ENCODE measurements at places on chromosomes 4 and X.

DNA sequence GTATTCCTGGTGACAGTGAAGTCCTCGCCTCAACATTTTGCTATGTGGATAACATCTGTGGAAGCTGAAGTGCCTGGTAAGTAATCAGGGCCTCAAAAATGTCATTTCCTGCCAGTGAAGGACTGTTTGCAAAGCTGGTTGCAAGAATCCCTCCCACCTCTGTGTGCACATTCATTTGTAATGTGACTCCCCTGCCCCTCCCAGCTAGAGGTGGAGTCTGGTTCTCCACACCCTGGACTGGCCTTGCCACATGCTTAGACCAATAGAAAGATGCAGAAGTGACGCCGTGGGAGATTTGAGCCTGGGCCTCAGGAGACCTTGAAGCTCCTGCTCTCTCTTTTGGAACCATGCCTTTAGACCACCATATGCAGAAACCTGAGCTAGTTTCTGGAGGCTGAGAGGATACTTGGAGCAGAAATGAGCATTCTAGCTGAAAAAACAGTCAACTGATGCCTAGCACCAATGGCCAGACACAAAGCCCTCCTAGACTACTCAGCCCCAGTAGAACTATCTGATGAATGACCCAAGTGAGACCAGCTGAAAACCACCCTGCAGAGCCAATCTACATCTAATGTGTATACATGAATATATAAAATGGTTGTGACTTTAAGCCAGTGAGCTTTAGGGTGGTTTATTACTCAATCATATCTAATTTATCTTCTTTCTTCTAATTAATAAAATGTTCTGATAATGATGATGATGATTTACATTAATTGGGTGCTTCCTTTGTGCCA is 47.8 kb upstream of the CRMP1 start:
- DNase-seq = no peak

DNA sequence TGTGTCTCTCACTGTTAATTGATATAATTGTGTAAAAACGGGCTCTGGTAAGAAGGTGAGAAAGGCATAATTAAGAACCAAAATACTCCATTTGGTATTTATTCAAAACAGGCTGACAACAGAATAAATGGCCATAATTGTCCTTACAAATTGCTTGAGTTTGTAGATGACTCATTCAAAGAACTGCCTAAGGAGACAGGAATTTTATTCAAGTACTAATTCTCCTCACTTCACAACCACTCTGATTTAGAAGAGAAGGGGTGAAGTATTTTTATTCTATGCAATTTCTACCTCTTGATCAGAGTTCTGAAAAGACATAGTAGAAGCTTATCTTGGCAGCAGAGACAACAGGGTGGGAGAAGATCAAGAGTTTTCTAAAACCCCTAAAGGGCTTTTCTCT is 43.1 kb downstream of the ATP11C start:
- no peak for DNase-seq

DNA sequence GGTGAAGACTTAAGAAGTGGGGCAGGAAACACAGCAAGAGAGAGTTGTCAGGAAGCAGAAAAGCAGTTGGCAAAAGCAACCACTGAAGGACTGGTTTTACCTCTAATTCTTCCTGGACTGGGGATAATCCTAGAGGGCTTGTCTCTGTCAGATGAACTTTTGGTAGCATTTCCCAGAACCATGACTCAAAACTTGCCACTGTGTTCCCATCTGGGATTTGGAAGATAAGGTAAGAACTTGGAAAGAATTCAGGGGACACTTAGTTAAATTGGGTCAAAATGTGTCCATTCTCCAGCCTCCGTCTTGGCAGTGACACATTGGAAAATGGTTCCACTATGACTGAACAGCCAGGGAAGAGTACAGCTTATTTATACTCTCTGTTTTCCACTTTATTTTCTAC is 55.7 kb downstream of the CD38 start:
- no peak for DNase-seq

DNA sequence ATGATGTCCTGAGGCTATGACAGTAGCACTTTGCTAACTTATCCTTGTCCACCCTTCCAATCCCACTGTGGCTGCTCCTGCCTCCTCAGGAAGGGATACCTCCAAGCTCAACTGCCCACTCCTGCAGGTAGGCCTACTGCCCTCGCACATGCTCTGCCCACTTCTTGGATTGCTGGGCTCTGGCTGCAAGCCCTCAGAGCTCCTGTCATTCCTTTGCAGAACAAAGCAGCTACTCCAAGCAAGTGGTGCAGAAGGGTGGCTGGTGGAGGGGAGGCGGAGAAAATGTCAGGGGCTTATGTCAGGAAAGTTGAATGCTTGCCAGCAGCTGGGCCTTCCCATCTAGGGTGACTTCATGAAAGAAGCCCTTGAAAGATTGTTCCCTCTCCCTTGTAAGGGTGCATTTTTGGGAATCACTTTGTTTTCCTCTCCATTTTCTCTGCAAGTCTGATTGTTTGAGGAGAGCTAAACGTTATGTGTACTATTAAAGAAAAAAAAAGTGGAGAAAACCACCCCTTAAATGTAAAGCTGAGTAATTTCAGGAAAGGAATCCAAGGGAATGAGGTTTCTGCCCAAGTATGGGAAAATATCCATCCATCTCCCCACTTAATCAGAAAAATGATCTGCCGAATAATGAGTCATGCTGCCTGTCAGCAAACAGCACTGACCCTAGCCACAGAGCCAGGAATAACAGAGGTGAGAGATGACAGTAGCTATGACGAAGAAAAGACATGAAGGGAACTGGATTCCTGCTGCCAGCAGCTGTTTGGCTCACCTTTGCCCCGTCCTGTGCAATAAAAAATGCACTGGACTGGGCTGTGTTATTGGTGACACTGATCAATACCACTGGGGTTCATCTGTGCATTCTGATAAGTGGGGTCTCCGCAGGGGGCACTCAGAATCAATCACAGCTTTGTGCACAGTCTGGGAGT is 102.0 kb downstream of the RTL5 start:
- DNase-seq = no peak

- DNase-seq = no peak
Observed at GRCh38 chr4:156749426-156750403, 221.9 kb downstream of the PDGFC start.

- DNase-seq = no peak
Observed at GRCh38 chrX:3066555-3066954, 25.3 kb downstream of the ARSF start.

- DNase-seq = no peak
Observed at GRCh38 chrX:44332437-44332836, 11.0 kb downstream of the EFHC2 start.

DNA sequence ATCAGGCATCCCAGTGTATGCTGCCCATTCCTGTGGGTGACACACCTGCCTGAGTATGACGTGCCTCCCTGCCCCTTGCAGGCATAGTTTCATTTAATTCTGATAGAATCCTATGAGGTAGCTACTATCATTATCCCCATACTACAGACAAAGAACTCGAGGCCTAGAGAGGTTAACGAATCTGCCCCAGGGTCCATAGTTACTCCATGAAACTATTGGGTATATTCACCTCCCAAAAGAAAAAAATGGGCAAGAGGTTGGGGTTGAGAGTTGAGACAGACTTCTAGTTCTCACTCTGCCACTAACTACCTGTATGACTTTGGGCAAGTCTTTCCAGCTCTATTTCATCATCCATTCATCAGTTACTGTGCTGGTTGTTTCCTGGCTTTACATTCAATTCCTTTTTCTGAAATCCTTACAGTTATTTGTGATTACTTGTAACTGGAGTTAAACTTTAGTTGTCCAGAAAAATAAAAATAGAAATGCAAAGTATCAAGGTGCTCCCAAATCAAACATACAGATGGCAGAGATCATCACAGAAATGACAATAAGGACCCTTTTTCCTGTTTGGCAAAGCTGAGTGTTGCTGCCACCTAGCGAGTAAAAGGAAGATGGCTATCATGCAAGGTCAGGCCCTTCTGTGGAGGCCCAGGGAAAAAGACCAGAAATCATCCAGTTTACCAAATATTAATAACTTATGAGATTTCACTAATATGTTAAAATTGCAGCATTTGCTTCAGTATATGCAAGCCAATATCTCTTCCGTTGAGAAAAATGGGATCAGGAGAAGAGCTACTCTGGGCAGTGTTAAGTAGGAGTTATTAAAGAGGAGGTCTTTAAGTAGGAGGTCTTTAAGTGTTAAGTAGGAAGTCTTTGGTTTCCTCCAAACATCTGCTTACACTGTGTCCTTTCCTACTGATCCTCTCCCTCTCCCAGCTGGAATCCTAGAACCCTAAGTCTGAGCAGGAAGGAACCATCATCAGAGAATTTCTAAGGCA is 17.1 kb upstream of the MAP7D3 start:
- no peak for DNase-seq

DNA sequence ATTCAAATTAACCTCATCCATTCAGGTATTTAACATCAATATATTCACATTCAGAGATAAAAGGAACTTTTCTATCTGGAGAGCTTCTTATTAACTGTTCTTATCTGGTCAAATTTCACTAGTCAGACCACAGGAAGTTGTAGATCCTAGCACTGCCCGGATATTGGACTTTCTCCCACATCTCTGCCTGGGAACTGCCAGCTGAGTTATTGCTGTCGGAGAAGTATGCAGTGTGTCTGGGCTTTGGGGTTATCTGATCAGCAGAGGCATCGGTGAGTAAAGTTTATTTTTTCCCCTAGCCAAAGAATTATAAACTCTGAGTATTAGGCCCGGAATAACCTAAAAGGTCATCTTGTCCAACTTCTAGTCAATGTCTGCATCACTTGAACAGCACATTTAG is 45.1 kb downstream of the OR13H1 start:
- DNase-seq = no peak

DNA sequence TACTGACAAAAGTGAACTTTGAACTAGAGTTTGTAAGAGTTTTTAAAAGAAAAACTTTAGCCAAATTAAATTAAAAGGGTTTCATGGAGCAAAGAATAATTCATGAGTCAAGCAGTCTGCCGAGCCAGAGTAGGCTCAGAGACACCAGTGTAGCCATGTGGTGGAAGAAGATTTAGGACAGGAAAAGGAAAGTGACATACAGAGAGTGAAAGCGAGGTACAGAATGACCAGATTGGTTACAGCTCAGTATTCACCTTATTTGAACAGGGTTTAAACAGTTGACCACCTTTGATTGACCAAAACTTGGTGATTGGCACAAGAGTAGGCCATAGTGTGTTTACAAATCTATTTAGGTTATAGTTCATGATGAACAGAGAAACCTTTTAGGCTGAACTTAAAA is 377.8 kb downstream of the KLHL4 start:
- no peak for DNase-seq

DNA sequence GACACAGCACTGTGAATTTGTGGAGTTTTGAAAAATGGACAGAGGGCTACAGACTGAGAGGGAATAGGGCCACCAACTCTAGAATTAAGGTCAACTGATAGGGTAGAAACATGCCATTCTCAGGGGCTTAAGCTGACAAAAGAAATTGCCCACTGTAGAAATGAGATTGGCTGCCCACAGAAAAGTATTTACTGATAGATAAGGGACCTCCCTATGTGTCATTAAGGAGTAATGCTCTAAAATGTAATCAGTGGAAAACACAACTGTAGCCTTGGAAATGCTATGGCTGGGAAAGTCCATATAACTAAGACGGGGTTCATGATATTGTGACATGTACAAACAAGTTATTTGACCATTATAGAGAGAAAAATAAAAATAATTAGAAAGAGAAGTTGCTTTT is 4.6 kb downstream of the RTL9 start:
- no peak for DNase-seq

GRCh38 chrX:78801522-78801921 is 54.0 kb downstream of the LPAR4 start:
- no peak for DNase-seq

DNA sequence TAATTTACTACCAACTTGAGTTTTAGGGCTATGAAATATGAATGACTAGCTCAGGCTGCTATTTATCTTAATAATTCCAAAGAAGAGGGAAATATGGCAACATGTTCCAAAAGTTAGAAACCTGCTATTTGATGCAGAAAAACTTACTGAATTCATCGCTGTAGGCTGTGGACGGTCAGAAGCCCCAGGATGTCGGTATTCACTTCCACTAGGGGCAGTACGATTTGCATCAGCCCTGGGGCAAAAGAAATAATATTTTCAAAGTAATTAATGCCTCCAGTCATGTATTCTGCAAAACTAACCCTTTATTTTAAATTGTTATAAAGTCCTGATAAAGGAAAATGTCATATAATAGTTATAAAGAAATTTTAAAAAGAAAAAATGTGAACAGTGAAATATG is 4.5 kb downstream of the PLRG1 start:
- no peak for DNase-seq

- no peak for DNase-seq
Observed at GRCh38 chr4:36218121-36218520, 26.2 kb downstream of the ARAP2 start.

- DNase-seq = no peak
Observed at GRCh38 chrX:101429934-101430333, 21.9 kb downstream of the HNRNPH2 start.

DNA sequence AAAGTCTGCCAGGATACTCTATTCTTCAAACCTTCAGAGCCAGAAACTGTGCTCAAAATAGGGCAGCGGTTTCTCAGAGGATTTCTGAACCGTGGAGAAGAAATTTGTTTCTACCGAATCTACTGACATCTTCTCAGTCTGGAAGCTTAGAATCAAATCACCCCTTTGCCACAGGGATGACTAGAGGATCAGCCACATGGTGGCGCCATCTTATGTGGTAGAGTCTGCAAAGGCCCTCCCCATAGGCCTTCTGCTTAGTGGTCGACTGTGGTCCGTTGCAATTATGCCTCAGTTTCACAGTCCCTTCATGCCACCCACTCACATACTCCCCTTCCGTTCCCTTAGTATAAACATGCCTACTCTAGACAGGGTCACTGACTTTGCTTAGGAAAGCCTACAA is 680.7 kb upstream of the SPANXN1 start:
- no peak for DNase-seq

DNA sequence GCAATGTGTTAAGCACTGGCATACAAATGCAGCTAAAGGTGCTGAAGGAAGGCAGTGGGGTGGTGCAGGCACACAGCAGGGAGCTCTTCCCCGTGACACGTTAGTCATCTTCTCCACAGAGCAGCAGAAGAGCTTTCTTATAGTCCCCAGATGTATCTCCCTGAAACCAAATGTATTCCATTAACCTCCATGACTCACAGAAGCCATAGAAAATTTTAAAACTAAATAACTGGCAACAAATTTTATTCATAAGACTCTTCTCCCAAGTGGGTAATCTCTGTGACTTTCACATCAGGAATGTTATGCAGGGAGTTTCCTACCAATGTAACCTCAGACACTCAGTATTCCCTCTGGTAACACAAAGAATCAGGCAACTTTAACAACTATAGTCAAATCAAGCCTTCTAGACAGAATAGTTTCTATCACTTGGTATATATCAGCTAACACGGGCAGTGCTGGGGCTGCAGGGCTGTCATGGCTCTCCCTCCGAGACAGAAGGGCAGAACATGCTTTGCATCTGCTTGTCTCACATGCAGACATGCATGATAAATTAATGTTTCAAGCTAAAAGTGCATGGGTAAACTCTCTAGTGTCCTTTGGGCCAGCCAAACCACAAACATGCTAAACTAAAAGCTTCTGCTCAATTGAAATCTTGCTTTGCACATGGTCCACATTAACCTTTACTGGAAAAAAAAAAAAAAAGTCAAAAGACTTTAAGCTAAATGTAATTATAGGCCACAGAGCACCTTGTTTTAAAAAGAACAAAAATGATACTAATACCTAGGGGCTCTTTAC is 28.2 kb downstream of the ANXA5 start:
- DNase-seq = no peak

Data from T-helper 2 cell (primary cell).